ENCODE measurements at places on chromosomes 4 and X. TPM values are rescaled to one million over a fixed set of nuclear protein-coding genes. Genes with fewer than 3 reads are reported as not detected.

Gene KLHL2
- 44.4 TPM for total RNA-seq

Gene HPF1
- total RNA-seq: 21.9 TPM

Gene NDST3
- total RNA-seq: 0.09 TPM

Gene PDLIM3
- total RNA-seq: 19.6 TPM

Gene CTSO
- 40.3 TPM for total RNA-seq

Gene SYNPO2
- total RNA-seq: 56.5 TPM

Gene ADGRG2
- total RNA-seq: 1.2 TPM

Gene TEC
- 5.9 TPM for total RNA-seq

Gene ADGRL3
- total RNA-seq: 8.9 TPM

Gene VEGFC
- 14.3 TPM for total RNA-seq

Gene ZDHHC15
- 2.6 TPM for total RNA-seq

Measured in kidney (tissue), 22 donors.